Neural progenitor cell (in vitro differentiated cells): ENCODE measurements at places on chromosomes 6 and 20.

- no peak for DNase-seq
- no peaks in the 10 kb centered on the region for H3K36me3 ChIP-seq
- H3K27me3 ChIP-seq = no peaks in the 10 kb centered on the region
- H3K4me3 ChIP-seq = no peak overlapping the region
- peaks cover 19% of the 10 kb centered on the region for H3K4me1 ChIP-seq
Measured at GRCh38 chr6:52497652-52498408, 77.7 kb downstream of the EFHC1 start.

- H3K4me1 ChIP-seq = peaks cover 14% of the 10 kb centered on the region
- H3K27ac ChIP-seq = no peak overlapping the region
- H3K4me3 ChIP-seq = no peak overlapping the region
- DNase-seq = no peak
- no peaks in the 10 kb centered on the region for H3K27me3 ChIP-seq
Measured at GRCh38 chr6:130923350-130923749, 96.1 kb downstream of the SMLR1 start.

DNA sequence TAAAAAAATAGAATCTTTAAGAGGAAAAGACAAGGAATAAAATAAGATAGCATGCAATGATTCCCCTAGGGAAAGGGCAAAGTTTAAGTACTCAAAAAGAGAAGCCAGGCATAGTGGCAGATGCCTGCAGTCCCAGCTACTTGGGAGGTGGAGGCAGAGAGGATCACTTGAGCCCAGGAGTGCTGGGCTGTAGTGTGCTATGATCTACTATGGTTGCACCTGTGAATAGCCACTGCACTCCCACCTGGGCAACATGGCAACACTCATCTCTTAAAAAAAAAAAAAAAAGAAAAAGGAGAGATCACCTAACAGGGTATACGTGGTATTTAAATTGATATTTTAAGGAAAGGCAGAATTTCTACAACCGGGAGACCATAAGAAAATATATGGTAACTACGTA, 16.0 kb downstream of the EPHA7 start:
- no peak for DNase-seq
- H3K27ac ChIP-seq = peak overlapping the region; percentile 25
- no peak overlapping the region for H3K4me3 ChIP-seq
- H3K27me3 ChIP-seq = no peaks in the 10 kb centered on the region

DNA sequence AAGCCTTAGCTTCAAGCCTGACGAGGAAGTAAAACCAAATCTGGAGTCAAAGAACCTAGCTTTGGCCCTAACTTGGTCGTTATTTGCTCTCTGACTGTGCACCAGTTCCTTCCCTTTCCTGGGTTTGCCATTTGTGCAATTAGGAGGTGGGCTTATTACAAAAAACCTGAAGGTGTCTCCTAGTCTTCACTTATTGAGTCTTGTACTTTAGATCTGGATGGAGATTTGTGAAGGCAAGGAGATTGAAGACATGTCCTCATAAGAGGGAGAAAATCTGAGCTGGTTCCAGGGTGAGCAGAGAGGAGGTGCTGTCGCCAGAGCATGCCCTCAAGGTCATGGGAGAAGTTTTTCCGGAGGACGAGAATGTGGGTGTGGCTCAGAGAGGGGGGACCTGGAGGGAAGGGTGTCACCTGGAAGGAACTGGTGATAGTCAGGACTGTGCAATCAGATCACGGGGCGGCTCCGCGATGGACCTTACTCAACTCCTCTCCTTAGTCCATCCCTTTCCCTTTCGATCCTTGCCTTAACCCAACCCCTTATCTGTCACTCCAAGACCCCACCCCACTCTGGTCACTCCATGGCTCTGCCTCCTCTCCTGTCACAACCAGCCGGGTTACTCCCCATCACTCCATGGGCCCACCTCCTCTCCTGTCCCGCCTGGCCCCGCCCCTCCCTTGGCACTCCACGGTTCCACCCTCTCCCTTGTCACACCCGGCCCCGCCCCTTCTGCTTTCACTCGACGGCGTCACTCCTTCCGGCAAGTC, 588 bp upstream of the ACSS2 start:
- H3K27ac ChIP-seq = no peak overlapping the region
- peaks cover 14% of the 10 kb centered on the region for H3K4me1 ChIP-seq
- DNase-seq = peak; percentile 99
- no peaks in the 10 kb centered on the region for H3K36me3 ChIP-seq
- peak overlapping the region; percentile 89 for H3K4me3 ChIP-seq

- H3K27ac ChIP-seq = no peak overlapping the region
- DNase-seq = no peak
- no peaks in the 10 kb centered on the region for H3K36me3 ChIP-seq
- no peaks in the 10 kb centered on the region for H3K27me3 ChIP-seq
Measured at GRCh38 chr6:79863566-79863965, 83.8 kb downstream of the ELOVL4 start.

- H3K4me3 ChIP-seq = no peak overlapping the region
- no peaks in the 10 kb centered on the region for H3K36me3 ChIP-seq
- H3K4me1 ChIP-seq = no peaks in the 10 kb centered on the region
- no peak for DNase-seq
- no peak overlapping the region for H3K27ac ChIP-seq
Measured at GRCh38 chr6:137025786-137026730, 18.7 kb downstream of the IL20RA start.

DNA sequence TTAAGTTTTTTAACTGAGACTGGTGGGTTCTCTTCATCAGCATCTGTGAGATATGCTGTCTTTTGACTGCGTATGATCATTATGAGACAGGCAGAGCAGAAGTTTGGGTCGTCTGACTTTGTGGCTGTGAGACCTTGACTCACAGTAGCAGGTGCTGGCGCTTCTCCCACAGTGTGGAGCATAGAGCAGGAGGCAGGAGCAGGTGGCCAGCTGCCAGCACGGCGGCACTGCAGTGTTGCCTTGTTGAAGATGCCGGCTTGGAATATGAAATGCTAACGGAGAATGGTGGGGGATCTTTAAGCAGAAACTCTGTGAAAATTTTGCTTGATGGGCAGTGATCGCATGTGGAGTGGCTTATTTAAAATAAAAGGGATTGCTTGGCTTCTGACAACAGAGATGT, 105.0 kb downstream of the TIAM2 start:
- no peaks in the 10 kb centered on the region for H3K4me1 ChIP-seq
- H3K4me3 ChIP-seq = no peak overlapping the region
- no peak for DNase-seq
- H3K36me3 ChIP-seq = no peaks in the 10 kb centered on the region

DNA sequence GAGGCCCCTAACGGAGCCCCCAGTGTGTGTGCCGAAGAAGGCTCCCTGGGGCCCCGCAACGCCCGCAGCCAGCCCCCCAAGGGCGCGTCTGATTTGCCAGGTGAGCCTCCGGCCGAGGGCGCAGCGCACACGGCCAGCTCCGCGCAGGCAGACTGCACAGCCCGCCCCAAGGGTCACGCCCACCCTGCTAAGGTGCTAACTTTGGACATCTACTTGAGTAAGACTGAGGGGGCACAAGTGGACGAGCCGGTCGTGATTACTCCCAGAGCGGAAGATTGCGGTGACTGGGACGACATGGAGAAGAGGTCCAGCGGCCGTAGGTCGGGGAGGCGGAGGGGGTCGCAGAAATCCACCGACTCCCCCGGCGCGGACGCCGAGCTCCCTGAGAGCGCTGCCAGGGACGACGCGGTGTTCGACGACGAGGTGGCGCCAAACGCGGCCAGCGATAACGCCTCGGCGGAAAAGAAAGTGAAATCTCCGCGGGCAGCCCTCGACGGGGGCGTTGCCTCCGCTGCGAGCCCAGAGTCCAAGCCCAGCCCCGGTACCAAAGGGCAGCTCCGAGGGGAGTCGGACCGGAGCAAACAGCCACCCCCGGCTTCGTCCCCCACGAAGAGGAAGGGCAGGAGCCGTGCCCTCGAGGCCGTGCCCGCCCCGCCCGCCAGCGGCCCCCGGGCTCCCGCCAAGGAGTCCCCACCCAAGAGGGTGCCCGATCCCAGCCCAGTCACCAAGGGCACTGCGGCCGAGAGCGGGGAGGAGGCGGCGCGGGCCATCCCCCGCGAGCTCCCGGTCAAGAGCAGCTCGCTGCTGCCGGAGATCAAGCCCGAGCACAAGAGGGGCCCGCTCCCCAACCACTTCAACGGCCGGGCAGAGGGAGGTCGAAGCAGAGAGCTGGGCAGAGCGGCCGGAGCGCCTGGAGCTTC, 117.0 kb downstream of the RTN4IP1 start:
- peak overlapping the region; percentile 44 for H3K4me3 ChIP-seq
- H3K36me3 ChIP-seq = no peaks in the 10 kb centered on the region
- H3K4me1 ChIP-seq = peaks cover 10% of the 10 kb centered on the region
- H3K27me3 ChIP-seq = peaks cover 82% of the 10 kb centered on the region
- H3K27ac ChIP-seq = no peak overlapping the region

DNA sequence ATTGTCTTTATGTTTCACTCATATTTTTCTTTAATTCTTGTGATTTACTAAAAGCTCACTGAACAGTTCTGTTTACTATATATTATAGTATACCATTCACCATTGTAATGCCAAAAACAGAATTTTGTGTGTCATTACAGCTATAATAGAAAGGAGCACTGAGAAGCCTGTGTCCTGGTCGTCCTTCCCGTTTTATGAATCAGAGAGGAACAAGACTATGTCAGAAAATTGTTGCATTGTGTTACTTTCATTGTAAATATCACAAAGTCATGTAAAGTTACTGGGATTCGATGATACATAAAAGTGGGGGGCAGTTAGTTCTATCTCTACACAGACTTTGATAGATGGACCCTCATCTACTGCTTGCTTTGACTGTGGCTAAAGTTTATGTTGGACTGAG, 145.1 kb downstream of the QKI start:
- H3K27me3 ChIP-seq = no peaks in the 10 kb centered on the region
- H3K36me3 ChIP-seq = peaks cover 33% of the 10 kb centered on the region
- H3K4me1 ChIP-seq = peaks cover 5% of the 10 kb centered on the region
- DNase-seq = no peak
- H3K4me3 ChIP-seq = no peak overlapping the region
